SJCRH30 (cell line): ENCODE measurements at places on chromosomes 12 and 14. TPM values are rescaled to one million over a fixed set of nuclear protein-coding genes. Genes with fewer than 3 reads are reported as not detected.

The TPPP2 gene
- not detected in 2 replicates for total RNA-seq

The MYL2 gene
- 0.43 and 1.1 TPM in 2 replicates for total RNA-seq

The TSHR gene
- 0.30 TPM in 1 of 2 replicates, not detected in the other for total RNA-seq

The CLBA1 gene
- total RNA-seq, result 2.6 and 3.0 TPM in 2 replicates

DNA sequence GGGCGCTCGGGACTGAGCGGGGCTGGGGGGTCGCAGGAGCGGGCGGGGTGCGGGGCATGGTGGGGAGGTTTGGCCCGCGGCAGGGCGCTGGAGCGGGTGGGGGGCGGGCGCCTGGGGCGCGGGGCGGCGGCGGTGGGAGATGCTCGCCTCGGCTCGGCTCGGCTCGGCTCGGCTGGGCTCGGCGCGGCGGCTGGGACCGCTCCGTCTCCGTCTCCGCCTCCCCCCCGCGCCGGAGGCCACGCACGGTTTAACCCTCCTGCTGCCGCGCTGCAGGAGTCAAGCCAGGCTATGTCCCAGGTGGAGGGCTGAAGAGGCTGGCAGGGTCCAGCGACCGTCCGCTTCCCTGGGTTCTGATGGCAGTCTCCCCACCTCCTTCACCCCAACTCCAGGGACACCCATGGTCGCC, at the start of gene PIANP:
TSS of gene PIANP (minus strand) at position 170 of the 406 bp plus-strand sequence. CDS start 2,754 bp downstream, outside the sequence.
- peak within 1 kb of the TSS; percentile 58 for H3K4me3 ChIP-seq
- peak; percentile 38 for DNase-seq
- H3K36me3 ChIP-seq, result no peaks in the 10 kb centered on the region
- peaks cover 4% of the 10 kb centered on the region; the same call in 1 of the 2 replicates for H3K4me1 ChIP-seq
- peaks cover 39% of the 10 kb centered on the region for H3K27me3 ChIP-seq

GRCh38 chr12:26878661-26879119, 45.7 kb upstream of the ITPR2 start:
- H3K27ac ChIP-seq, result no peak overlapping the region
- H3K4me3 ChIP-seq, result no peak overlapping the region
- peaks cover 17% of the 10 kb centered on the region for H3K4me1 ChIP-seq
- no peaks in the 10 kb centered on the region for H3K36me3 ChIP-seq
- DNase-seq, result peak; percentile 46

DNA sequence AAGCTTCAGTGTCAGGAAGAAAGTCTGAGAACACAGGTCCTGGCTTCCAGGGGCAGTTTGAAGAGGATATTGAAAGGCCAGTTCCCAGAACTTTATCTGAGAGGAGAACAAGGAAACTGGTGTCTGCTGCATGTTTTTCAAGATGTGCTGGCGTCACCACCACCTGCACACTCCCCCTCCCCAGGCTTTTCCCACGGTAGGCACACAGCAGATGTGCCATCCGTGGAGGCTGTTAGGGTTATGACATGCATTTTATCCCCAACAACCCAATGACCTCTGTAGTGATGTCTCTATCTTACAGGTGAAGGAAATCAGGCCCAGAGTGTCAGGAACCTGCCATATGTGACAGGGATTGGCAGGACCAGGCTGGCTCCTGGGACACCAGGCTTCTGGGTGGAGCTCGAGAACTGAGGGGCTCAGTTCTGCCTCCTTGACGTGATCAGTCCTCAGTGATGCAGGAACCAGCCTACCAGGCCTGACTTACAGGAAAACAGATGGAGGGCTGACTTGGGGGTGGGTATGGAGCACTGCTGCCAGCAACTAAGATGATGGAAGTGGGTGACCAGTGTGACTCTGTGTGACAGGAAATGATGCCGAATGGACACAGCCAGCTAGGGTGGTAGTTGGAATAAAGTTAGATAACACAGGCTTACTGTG, 16.8 kb downstream of the SLC25A47 start:
- H3K27me3 ChIP-seq, result no peaks in the 10 kb centered on the region
- H3K4me1 ChIP-seq, result no peaks in the 10 kb centered on the region
- peaks cover 45% of the 10 kb centered on the region for H3K36me3 ChIP-seq
- no peak for DNase-seq
- H3K27ac ChIP-seq, result no peak overlapping the region

GRCh38 chr12:124902916-124903315, 11.5 kb downstream of the UBC start:
- H3K27ac ChIP-seq, result no peak overlapping the region
- no peak for DNase-seq
- no peaks in the 10 kb centered on the region for H3K27me3 ChIP-seq
- H3K4me3 ChIP-seq, result no peak overlapping the region
